CD14-positive monocyte (primary cell): ENCODE measurements at places on chromosomes 6 and 20.

- DNase-seq: no peak
Observed at GRCh38 chr6:118292558-118292957, 255.5 kb upstream of the PLN start.

DNA sequence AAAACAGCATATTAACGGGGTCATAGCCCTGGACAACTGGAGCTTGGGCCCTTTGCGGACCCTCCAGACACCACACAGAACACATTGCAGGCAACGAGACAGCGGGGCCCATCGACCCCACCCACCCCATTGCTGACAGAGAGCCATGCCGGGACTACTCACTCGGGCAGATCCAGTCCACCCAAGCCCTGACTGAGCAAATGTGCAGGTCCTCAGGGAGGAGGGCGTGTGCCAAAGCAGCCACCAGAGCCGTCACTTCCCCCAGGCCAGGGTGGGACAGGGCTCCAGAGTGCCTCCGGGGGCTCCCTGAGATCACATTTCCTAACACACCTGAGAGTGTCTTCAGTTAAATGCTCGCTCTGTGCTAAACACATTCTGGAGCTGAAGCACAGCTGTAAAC is 114.9 kb downstream of the CDH4 start:
- DNase-seq: no peak

DNA sequence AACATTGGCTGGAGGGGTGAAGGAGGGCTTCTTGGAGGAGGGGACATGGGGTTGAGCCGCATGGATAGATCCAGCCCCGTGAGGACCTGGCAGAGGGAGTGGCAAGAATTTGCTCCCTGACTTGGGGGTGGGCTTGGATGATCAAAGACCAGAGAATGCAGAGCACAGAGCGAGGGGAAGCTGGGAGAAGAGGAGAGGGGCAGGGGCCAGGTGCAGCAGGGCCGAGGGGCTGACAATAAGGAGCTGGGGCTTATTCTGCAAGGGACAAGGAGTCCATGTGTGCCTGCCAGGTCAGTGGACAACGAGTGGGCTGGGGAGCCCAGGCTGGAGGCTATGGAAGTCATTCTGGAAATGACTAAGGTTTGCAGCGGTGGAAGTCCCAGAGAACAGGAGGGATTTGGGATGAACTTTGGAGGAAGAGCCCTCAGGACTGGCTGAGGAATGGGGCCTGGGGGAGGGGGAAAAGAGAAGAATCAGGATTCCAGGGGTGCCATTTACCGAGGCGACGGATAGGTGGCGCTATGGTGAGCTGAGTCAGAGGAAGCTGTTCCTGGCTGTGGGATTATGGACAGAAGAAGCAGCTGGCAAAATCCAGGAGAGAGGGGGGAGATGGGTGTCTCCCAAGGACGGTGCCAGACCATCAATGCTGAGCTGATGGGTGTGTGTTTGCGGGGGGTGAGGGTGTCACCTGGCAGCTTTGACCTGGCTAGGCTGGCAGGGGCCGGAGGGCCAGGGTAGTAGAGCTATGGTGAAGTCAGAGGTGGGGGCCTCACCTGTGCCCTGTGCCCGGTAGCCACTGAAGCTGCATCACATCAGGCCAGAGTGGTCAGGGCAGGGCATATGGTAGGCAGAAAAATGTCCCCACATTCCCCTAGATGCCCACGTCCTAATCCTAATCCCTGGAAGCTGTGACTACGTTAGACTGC is 7.8 kb downstream of the KCNG1 start:
- no peak for DNase-seq

GRCh38 chr20:1983301-1983700 is 10.6 kb downstream of the PDYN start:
- DNase-seq: peak; percentile 8

DNA sequence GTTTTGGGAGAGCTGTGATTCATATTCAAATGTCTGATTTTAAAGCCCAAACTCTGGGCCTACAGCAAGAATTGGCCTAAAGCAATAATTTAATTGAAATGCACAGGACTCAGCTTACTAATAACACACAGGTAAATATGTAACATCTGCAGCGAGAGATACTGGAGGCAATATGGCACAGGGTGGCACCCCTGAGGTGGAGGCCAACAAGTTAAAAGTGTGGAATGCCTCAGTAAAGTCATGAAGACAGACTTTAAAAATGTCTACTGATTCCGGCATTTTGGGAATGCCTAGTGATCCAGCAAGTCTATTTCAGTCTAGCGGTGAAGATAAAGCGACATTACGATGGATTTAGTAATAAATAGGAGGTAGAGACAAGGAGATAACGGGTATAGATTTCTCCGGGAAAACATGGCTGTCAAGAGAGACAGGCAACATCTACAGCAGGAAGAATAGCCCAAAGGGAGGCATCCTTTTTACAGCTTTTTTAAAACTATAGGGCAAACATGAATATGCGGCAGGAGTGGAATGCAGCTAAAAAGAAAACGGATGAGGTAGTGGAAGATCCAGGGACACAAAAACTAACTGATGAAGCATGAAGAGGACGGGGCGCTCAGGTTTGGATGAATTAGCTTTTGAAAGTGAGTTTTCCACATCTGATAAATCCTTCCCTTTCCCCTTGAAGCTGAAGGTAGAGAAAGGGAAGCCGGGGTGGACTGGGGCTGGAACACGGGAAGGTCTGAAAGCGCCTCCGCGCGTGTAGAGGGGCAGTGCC is 1.2 kb downstream of the NANP start:
- DNase-seq: no peak

DNA sequence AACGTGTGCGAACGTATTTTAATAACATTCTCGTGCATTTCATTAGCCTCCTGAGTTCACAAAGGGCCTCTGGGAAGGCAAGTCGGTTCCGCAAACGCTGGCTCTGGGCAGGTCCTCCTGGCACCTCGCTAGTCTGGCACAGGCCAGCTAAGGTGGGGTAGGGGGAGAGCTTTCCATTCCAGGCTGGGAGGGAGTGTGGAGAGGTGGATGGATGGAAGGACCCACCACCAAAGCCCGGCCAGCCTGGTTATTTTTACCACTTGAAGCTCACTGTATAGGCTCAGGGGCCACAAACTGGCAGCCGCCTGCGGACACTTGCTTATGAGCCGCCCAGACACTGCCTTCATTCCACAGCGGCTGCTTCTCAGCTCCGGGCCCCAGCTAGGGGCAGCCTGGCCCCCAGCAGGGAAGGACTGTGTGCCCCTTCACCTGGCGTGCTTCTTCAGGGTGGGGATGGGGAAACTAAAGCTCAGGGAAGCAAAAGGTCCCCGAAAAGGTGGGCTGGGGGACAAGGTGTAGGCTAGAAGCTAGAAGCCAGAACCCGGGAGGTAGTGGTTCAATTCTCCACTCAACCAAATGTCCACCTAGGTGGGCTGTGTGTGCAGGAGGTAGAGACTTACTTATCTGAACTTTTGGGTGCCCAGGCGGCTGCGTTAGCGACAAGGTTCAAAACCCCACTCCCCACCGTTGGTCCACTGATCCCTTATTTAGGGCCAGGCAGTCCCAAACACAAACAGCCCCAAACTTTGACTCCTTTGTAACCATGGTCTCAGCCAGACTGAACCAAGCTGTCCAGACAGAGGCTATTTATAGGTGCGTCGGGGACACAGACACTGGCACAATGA is 1.7 kb downstream of the PMEPA1 start:
- no peak for DNase-seq

- DNase-seq: no peak
Observed at GRCh38 chr6:46302816-46303215, 132.0 kb upstream of the ENPP5 start.

- DNase-seq: no peak
Observed at GRCh38 chr20:35901678-35902544, 52.4 kb downstream of the SCAND1 start.

- DNase-seq: no peak
Observed at GRCh38 chr6:17150096-17150495, 48.2 kb downstream of the STMND1 start.

DNA sequence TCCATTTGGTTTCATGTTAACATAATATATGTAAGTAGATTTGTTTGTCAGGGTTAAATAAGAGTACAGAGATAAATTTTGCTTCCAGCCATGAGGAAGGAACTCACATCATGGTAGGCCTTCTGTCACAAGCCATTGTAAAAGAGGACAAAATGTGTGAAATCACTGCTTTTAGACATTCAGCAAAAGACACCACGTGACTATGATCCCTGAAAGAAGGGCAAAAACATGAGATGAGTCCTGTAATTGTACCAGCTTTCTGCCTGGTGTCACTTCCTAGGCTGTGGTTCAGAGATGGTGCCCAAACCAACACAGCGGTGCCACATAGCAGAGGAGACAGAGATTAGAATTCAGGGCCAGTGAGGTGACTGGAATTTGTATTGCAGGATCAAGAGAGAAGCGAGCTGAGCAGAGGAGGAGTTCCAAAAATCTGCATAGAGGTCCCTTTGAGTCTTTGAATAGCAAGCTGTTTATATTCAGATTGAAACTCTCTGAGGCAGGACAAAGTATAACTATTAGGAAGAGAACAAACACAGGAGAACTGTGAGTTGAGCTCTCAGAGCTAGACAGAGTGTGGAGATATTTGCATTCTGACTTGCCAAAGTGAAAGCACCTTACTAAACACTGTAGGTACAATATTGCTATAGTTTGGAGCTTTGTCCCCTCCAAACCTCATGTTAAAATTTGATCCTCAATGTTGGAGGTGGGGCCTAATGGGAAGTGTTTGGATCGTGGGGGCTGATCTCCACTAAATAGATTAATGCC is 52.6 kb upstream of the PDE7B start:
- no peak for DNase-seq

DNA sequence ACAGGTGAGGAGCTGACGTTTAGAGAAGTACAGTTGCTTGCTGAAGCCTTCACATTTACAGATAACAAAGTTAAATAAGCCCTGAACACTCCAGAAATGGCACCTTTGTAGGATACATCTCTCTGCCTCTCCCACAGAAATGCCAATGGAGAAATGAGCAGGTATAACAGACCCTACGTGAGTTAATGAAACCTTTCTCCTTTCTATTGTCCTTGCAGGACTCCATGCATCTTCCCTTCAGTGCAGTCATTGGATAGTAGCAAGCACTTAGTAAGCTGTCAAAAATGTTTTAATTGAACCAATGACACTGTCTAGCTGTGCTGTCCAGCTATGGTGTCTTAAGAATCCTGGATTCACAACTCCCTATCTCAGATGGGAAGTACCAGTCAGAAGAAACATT is 8.1 kb upstream of the RRBP1 start:
- DNase-seq: no peak

GRCh38 chr20:22921595-22922421 is 113.3 kb upstream of the SSTR4 start:
- peak; percentile 70 for DNase-seq

GRCh38 chr6:140285471-140285870 is 911.0 kb upstream of the CITED2 start:
- no peak for DNase-seq

GRCh38 chr20:8000796-8001195 is 18.8 kb downstream of the TMX4 start:
- no peak for DNase-seq

DNA sequence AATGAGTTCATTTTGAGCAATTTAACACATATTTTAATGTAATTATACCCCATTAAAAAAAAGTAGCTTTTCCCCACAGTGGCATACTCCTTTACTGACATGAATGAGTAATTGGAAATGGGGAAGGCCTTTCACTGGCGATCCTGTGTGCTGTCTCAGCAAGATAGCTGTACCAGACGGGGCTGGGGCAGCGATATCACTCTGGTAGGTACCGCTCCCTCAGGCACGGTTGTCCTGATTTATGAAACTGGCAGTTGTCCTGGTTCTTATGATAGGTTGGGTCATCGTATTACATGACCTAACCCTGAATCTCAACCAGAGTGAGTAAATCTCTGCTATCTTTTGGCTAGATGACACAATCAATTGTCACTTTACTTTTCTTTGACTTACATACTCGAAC is 355.0 kb upstream of the MAP3K7 start:
- DNase-seq: no peak

DNA sequence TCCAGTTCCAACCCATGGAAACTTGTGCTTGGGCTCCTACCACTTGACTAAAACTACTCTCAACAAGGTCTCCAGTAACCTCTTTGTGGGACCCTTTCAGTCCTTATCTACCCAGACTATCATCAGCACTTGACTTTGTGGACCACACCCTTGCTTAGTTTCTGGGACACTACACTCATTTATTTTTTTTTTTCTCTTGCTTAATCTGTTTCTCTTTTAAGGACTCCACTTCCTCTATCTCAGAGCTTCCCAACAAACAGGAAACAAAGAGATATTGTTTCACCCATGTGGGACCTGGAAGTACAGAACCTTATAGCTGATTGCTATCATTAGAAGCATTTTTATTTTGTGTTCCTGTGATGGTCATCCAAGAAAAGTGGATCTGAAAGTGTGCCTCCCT is 28.8 kb upstream of the ME1 start:
- DNase-seq: peak; percentile 51

DNA sequence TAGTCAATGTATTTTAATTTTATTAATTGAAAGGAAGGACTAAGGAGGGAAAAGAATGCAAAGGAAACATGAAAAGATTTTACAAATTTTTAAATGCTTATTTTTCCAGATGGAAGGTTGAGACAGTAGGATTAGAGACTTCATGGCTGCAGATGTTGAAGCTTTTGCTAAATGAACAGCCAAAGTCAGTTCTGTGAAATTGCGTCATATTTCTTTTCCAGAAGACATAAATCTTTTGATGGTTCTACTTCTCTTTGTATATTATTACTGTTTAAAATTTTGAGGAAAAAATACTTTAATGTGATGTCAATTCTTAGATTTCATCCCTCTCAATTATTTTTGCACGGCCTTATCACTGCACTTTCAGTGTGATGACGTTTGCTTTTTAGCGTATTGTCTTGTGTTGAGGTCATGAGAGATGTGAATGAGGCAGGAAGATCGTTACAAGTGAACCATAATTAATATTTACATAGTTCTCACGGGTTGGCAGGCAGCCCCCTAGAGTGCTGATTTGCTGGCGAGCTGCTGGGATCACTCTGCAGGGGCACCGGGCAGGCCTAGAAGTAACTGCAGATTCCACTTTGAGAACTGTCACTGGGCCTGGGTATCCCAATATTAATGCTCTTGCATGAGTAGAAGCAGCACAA is 158.1 kb downstream of the TBXT start:
- DNase-seq: no peak

GRCh38 chr6:124482071-124482491 is 480.2 kb upstream of the RNF217 start:
- DNase-seq: no peak

GRCh38 chr20:42565235-42565995 is 624.3 kb downstream of the PTPRT start:
- DNase-seq: no peak

- no peak for DNase-seq
Observed at GRCh38 chr20:3613821-3614440, 49.3 kb downstream of the GFRA4 start.

DNA sequence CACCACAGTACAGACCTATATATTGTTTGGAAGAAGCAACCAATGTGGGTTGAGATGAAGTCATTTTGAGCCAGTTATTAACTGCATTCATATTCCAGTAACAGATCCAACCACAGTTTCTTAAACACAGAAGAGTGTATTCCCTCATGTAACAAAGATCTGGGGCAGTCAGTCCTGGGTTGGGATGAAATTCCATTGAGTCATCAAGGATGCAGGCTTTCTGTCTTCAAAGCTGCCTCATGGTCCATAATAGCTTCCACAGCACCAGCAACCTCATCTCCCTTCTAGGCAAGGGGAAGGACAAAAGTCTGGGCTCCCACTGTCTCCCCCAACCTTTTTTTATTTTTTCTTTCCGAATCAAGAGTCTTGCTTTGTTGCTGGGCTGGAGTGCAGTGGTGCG is 2.9 kb upstream of the SOD2 start:
- DNase-seq: no peak

GRCh38 chr20:986733-987355 is 15.3 kb downstream of the RSPO4 start:
- DNase-seq: no peak
